ENCODE measurements at places on chromosomes 12 and 14.

GRCh38 chr14:105554022-105554421 lies 27.6 kb downstream of the TMEM121 start:
- DNase-seq: no peak

GRCh38 chr12:115508990-115509389 lies 768.5 kb downstream of the MED13L start:
- no peak for DNase-seq

GRCh38 chr12:101697930-101698799 lies 725 bp downstream of the CHPT1 start:
- DNase-seq: peak; percentile 12

GRCh38 chr12:78672033-78672432 lies 192.5 kb upstream of the SYT1 start:
- DNase-seq: no peak

DNA sequence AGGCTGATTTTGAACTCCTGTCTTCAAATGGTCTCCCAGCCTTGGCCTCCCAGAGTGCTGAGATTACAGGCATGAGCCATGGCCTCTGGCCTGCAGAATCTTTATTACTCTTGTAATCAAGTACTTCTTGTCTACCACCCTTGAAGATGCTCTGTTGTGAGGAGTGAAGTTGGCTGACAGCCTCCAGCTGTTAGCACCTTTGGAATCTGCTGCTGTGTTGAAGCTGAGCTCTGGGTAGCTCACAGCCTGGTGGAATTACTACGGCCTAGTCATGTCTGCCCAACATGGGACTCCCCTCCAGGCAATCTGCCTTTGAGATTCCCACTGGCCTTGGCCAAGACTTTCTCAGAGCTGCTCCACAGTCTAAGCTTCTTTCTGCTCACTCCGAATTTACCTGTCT lies 5.8 kb upstream of the C12orf75 start:
- no peak for DNase-seq

DNA sequence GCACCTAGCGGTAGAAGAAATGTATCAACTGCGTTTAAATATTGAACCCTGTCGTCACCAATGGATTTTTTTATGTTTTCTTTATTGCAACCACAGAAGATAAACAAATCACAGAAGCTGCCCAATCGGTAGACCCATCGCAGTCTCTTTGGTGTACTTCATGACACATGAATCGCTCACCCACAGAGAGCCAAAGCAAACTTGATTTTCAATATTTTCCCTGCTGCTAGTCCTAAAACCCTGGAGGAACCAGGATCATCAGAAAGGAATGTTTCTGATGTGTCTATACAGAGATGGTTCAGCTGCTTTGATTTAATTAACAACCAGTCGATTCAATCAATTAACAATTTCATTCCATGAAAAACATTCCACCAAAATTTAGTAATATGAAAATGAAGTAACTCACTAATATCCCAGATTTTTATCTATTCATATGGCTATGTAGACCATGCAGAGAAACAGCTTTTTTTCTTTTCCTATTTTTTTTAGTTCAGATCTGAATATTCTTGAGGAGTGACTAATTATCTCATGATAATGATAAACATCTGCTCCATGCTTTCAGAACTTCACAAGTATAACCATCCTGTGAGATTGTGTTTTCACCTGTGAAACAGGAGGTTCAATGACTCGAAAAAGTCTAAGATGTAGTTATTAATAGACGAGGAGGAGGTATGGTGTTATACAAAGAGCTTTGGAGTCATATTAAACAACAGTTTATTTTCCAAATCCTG lies 46.1 kb downstream of the DIO2 start:
- DNase-seq: peak; percentile 48

GRCh38 chr14:105385698-105386365 lies 12.5 kb upstream of the TEX22 start:
- DNase-seq: no peak

Data from fibroblast of skin of right biceps (primary cell).